ENCODE measurements at places on chromosomes 1 and 21. TPM values are rescaled to one million over a fixed set of nuclear protein-coding genes. Genes with fewer than 3 reads are reported as not detected.

DNA sequence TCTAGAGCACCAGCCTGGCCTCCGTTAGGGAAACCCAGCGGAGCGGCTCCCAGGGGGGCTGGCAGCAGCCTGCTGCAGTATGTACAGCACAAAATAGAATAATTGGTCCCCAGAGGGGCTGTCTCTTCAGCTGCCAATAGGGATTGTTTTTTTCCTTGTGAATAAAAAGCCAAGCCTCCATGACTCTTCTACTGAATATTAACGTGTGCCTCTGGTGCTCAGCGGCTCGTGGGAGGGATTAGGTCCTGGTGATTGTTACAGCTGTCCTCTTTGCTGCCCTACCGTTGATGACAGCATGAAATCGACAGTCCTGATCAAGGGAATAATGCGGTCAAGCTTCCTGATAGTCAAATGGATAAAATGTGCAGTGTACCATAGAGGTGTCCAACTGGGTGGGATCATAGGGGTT lies 190.7 kb upstream of the RUNX1 start:
- no peak for DNase-seq

GRCh38 chr1:234619071-234619480 lies 9.1 kb upstream of the IRF2BP2 start:
- DNase-seq: no peak

- DNase-seq: peak; percentile 78
Measured at GRCh38 chr1:8120693-8121260, 94.7 kb upstream of the ERRFI1 start.

DNA sequence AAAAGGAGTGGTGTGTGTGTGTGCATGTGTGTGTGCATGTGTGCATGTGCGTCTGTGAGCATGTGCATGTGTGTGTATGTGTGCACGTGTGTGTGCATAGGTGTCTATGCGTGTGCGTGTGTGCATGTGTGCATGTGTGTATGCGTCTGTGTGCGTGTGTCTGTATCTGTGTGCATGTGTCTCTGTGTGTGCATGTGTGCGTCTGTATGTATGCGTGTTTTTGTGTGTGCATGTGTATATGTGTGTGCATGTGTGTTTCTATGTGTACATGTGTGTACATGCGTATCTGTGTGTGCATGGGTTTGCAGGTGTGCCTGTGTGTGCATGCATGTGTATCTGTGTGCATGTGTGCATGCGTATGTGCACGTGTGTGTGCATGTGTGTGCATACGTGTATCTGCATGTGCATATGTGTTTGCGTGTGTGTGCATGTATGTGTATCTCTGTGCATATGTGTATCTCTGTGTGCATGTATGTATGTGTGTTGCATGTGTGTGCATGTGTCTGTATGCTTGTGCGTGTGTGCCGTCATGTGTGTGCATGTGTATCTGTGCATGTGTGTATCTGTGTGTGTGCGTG lies 77.9 kb downstream of the TCP10L start:
- DNase-seq: no peak

Gene CSF3R
- not detected for total RNA-seq

Gene FMO4
- 0.32 TPM for total RNA-seq

Gene CALML6
- total RNA-seq: not detected

Gene WLS
- 40.5 TPM for total RNA-seq

Gene NR1I3
- total RNA-seq: not detected

Gene RGSL1
- not detected for total RNA-seq

Gene ITLN2
- not detected for total RNA-seq

All from HT1080 (cell line).